Stimulated activated CD4-positive, alpha-beta T cell treated with anti-CD3 and anti-CD28 coated beads, Interleukin-15, amount 100 ng/mL, for 1 hour (primary cell): ENCODE measurements at places on chromosomes 4 and X.

DNA sequence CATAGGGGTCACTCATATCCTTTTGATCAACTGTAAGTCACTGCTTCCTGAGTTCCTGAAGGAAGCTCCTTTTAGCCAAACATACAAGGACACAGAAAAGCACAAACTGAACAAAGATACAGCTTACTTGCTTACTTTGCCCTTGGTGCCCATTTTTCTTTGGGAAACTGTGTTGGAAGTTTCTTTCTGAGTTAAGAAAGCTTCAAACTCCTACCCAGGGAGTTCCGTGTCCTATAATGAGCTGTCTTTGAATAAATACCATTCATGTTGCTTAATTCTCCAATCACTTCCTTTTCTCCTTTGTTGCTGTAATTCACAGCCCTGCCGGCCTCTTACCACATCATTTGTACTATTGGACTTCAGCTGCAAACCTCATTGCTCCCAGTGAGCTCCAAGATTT, at the start of gene ADH4:
Gene ADH4, minus strand, starts transcription at position 228 of the 400 bp plus-strand sequence. Its CDS starts 75 bp downstream, at position 153.
- no peak for DNase-seq

DNA sequence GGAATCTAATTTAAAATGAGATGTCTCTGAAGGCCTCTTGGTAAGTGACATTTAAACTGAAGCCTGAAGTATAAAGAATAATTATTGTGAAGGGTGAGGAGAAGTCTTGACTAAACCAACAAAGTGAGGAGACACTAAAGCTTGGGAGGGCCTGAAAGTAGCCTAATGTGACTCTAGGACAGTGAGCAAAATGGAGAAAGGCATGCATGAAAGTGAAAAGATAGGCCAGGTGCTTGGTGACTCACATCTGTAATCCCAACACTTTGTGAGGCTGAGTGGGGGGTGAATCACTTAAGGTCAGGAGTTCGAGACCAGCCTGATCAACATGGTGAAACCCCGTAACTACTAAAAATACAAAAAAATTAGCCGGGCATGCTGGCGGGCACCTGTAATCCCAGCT, 46.9 kb upstream of the SMARCAD1 start:
- DNase-seq = no peak

- no peak for DNase-seq
These were observed 7.5 kb upstream of the PTCHD1 start for GRCh38 chrX:23327104-23327503.

GRCh38 chrX:112961981-112962380, 121.3 kb upstream of the AMOT start:
- no peak for DNase-seq

- no peak for DNase-seq
These were observed 127.1 kb downstream of the CFAP299 start for GRCh38 chr4:80462621-80463091.

- DNase-seq = no peak
These were observed 195.6 kb upstream of the TACR3 start for GRCh38 chr4:103915224-103915869.

GRCh38 chr4:1082215-1083182, 30.9 kb downstream of the RNF212 start:
- no peak for DNase-seq

- DNase-seq = no peak
These were observed 30.2 kb downstream of the BTC start for GRCh38 chr4:74764119-74764518.

DNA sequence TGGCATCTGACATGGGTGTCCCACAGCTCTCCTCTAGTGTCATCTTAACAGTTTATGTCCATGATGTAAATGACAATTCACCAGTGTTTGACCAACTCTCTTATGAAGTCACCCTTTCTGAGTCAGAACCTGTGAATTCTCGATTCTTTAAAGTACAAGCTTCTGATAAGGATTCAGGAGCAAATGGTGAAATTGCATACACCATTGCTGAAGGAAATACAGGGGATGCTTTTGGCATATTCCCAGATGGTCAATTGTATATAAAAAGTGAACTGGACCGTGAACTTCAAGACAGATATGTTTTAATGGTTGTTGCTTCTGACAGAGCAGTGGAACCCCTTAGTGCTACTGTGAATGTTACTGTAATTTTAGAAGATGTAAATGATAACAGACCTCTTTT, 4.6 kb downstream of the FAT4 start:
- no peak for DNase-seq

DNA sequence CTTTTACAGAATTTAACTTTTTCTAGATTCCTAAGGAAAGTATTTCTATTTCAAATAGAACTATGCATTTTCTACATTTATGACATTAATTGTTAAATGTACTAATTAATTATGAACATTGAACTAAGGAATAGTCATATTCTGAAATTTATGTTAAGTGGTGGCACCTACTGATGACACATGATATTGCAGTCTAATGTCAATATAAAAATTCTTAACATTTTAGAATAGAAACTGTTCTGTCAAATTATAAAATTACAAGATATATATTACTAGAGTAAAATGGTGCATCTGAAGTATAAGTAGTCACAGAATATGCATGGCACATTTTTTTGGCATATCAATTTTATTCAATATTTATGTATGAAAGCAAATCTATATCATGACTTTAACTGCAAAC, 40.2 kb upstream of the NDNF start:
- no peak for DNase-seq

- DNase-seq = no peak
These were observed 92.3 kb upstream of the TLL1 start for GRCh38 chr4:165780735-165781134.

- DNase-seq = peak; percentile 31
These were observed 219.8 kb downstream of the ZNF674 start for GRCh38 chrX:46325312-46325877.
